ENCODE measurements at places on chromosomes 5 and 9.

DNA sequence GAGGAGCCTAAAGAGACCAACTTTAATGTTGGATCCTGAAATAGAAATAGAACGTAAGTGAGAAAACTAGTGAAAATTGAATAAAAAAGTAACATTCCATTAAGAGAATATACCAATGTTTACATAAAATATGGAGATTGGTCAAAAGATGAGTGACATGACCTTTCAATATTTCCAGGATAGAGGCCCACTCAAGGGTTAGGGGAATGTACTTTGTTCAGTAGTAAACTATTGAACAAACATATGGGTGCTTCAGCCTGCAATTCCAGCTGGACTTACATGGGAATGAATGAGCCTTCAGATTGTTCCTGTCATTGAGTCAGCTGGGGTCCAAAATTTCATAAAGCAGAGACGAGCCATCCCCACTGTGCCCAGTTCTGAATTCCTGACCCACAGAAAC, 371.7 kb upstream of the POU5F2 start:
- DNase-seq, result no peak

DNA sequence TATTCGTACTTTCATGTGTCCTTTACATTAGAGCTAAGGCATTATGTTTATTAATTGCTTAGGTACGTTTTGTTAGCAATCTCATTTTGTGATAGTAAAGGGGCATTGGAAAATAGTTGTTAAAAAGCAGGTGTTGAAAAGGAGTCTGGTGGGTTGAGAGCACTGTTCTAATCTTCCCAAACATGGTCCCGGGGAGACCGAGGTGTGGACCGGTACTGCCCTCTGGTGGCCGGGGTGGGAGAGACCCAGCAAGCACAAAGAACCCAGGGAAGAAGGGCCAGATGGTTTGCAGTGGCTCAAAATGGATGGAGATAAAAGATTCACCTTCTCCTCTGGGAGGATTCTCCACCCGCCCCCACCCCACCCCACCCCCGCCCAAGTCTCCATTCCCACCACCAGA, 26.1 kb downstream of the IDNK start:
- peak; percentile 24 for DNase-seq

DNA sequence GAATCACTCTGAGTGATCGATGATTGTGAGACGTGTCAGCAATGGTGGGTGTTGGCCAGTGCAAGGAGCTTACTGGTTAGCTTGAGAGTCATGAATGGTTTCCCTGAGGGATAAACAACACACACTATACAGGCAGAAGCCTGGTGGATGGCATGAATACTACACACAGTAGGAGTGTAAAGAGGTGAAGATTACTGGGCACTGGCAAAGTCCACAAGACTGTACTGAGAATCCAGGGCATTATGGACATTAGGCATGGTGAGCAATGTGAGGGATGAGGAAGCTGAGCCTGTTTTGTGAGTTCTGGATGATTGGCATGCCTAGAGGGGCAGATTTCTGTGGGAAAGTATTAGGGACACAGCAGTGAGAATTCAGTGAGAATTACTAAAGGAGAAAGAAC, 71.3 kb downstream of the KDM4C start:
- DNase-seq, result no peak

DNA sequence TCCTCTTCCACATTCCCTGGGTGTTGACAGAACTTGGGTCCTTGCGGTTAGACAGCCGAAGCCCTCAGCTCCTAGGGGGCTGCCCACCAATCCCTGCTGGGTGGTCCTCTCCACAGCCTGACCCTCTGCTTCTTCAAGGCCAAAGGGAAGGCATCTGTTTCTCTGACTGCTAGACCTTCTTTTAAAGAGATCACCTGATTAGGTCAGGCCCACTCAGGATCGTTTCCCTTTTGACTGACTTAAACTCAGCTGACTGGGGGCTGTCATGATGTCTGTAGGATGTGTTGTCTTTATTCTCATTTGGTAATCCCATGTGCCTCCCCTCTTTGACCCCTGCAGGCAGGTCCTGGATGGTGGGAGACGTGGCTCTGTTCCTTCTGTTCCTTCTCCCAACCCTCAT, 207.5 kb downstream of the PAX5 start:
- no peak for DNase-seq

GRCh38 chr5:131180407-131180806, 9.7 kb downstream of the LYRM7 start:
- DNase-seq, result no peak

DNA sequence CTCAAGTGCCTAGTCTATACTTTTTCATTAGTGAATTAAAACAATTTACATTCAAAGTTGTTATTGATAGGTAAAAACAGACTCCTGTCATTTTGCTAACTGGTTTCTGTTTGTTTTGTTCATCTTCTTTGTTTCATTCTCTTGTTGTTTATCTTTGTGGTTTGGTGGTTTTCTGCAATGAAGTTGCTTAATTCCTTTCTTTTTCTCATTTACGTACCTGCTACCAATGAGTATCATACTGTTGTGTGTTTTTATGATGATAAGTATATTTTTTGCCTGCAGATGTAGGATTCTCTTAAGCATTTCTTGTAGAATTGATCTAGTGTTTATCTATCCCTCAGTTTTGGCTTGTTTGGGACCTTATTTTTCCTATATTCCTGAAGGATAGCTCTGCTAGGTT, 2230.0 kb downstream of the MAT2B start:
- no peak for DNase-seq

GRCh38 chr5:103458497-103459040, 104.0 kb downstream of the NUDT12 start:
- no peak for DNase-seq

GRCh38 chr9:5696884-5697283, 68.0 kb downstream of the RIC1 start:
- DNase-seq, result no peak

DNA sequence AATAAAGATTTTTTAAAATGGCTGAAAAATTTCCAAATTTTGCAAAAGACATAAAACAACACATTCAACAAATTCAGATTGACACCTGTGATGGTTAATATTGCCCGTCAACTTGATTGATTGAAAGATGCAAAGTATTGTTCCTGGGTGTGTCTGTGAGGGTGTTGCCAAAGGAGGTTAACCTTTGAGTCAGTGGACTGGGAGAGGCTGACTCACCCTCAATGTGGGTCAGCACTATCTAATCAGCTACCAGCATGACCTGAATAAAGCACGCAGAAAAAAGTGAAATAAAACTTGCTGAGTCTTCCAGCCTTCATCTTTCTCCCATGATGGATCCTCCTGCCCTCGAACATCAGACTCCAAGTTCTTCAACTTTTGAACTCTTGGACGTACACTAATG, 868.0 kb upstream of the CTNND2 start:
- no peak for DNase-seq
